ENCODE measurements at places on chromosomes 16 and 17.

DNA sequence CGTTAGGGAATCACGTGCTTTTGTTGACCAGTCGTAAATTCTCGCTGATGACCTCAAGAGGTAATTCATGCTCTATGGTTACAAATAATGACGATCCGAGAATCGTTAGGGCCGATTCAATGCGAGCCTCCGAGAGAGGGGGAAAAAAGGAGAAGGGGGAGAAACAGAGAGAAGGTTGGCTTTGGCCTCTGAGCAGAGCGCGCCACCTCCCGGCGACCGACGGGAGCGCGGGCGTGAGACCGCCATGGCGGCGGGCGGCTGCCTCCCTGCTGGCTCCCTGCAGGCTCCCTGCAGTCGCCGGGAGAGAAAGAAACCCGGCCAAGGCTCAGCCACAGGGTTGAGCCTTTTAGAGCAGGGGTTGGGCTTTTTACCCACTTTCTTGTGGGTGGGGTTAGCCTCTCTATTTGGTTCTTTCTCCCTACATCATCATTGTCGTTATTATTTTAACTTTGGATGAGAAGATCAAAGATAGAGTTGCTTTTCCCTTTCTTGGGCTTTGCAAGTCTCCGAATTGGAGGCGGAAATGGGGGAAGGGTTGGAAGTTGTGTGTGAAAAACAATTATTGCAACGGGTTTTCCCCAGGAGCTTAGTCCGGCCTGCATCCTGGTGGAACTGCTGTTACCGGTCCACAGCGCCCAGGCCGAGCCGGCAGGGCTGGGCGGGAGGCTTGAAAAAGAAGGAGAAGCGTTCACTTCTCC, 410 bp upstream of the HOXB5 start:
- peak; percentile 82 for DNase-seq

DNA sequence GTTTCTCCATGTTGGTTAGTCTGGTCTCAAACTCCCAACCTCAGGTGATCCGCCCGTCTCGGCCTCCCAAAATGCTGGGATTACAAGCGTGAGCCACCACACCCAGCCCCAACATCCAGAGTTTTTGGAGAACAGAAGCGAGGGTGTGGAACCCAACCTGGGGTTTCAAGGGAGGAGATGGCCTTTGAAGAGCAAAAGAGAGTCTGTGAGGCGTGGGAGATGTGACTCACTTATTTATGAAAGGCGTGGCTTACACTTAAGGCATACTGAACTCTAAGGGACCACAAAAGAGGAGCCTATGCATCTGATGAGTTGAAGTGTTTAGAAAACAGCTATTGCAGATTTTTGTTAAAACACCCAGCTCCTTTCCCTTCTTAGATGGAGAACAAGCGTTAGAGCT, 18.9 kb downstream of the ARSG start:
- no peak for DNase-seq

GRCh38 chr17:17151055-17151454, 55.1 kb downstream of the PLD6 start:
- no peak for DNase-seq

GRCh38 chr17:81082177-81083073, 47.5 kb downstream of the BAIAP2 start:
- no peak for DNase-seq

- no peak for DNase-seq
Observed at GRCh38 chr16:17459903-17460521, 10.7 kb downstream of the XYLT1 start.

DNA sequence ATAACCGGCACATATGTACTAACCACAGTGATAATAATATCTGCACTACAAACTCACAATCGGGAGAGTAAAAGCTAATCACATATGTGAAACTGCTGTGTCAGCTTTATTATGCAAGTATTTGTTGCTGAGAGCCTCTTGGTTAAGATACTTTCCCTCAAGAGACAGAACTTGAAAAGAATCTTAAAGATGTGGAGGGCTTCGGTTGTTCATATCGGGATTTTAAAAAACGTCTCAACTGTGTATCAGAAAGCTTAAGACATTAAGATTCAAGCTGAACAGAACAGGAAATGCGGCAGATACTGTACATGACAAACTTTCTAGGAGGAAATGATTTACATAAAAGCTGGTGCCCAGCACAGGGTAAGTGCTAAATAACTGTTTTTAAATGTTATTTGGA, 27.5 kb upstream of the HLF start:
- no peak for DNase-seq

DNA sequence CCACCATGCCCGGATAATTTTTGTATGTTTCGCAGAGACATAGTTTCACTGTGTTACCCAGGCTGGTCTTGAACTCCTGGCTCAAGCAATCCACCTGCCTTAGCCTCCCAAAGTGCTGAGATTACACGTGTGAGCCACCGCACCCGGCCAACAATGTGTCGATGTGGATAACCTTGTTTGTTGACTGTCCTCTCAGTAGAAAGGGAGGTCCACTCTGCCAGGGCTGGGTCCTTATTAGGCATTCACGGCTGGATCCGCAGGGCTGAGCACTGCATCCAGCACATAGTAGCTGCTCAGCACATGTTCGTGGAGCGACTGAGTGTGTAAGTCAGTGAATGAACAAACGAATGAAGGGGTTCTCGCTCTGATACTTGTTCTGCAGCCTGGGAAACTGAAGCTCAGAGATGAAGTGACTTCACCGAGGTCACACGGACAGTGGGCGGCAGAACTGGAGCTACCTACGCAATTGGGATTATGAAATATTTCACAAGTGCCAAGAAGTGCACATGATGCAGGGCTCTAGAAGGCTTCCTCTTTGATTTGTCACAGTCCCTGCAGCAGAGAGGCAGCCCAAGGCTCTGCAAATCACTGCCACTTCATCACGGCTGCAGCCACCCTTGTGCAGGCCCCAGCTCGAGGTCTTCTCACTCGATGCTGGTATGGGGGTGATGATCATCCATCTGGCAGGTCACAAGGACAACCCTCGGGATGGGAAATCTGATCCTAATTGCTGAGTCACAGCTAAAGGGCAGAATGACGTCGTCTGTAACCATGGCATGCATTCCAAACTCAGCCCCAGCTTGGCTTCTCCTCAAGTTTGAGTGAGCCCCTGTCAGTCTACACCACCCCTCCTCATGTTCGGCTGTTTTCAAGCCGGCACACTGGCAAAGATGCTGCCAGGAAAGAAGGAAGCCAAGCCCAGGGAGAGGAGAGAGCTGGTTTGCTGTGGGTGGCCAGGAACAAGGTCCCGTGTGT, 28.0 kb upstream of the SNN start:
- DNase-seq, result peak; percentile 78

DNA sequence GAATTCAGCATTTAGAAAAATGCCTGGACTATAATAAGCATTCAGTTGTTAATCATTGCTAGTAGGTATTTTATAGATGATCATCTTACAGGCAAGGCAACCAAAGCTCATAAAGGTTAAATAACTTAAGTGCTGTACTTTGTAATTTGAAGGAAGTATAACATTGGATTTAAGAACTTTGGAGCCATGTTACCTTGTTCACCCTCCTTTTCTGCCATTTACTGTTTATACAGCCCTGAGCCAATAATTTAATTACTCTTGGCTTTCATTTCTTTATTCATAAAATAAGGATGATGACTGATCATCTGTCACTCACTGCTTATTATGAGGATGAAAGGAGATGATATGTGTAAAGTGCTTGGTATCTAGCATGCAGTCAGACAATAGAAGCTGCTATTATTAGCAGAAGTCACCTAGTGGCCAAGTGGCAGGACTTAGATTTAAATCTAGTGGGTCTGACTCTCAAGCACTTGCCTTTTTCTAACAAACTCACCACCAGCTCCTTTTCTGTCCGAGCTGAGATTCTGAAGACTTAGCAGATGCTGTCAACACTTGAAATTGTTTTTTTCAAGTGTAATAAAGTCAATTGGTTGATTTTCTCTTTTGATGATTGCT, 18.3 kb upstream of the DDX52 start:
- DNase-seq, result no peak

- DNase-seq, result no peak
Observed at GRCh38 chr16:5917436-5918195, 820.0 kb upstream of the EEF2KMT start.
